CD8-positive, alpha-beta T cell (primary cell): ENCODE measurements at places on chromosomes 1 and 21. TPM values are rescaled to one million over a fixed set of nuclear protein-coding genes. Genes with fewer than 3 reads are reported as not detected.

DNA sequence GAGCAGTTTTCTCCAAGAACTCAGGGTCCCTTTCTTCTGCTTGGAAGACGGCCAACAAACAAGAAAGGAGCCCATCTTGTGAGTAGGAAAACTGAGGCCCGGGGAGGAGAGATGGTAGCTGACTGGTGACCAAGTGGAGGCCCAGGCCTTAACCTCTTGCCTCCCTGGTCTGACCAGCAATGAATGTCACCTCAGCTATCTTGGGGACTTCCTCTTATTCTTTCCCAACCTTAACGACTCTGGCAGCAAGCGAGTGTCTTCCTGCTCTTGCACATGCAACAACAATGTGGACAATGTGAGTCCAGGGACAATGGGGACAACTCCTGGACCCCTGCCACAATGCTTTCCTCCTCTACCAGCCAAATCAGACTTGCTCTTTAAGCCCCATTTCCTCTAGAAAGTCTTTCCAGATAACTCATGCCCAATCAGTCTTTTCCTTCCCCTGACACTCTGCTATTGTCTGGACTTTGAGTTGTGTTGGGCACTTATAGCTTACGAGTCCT, 12.6 kb downstream of the HSPG2 start:
- no peak for DNase-seq

Gene AVPR1B
- total RNA-seq, result not detected

- peak; percentile 21 for DNase-seq
These were observed 563 bp upstream of the NFIA start for GRCh38 chr1:61081686-61082310.

Gene RNASEL
- total RNA-seq, result 1.5 TPM

Gene NBPF12
- total RNA-seq, result 16.2 TPM

- no peak for DNase-seq
These were observed 171.4 kb downstream of the PRDM2 start for GRCh38 chr1:13871413-13871812.

- no peak for DNase-seq
These were observed 76.8 kb downstream of the PLXNA2 start for GRCh38 chr1:208167261-208167869.

DNA sequence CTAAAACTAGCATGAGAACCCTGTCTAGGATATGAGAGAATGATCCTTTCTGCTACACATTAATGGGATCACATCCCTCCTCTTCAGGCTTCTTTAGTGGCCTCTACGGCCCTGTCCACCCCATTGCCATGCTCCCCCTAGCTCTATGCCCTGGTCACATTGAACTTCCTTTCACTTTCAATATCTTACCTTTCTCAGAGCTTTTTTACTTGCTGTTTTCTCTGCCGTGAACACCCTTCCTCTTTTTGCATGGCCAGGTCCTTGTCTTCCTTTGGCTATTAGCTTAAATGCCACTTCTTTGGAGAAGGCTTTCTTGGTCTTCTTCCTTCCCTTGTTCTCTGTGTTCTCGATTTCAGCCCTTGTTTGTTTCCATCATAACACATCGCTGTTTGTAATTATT, 97.4 kb downstream of the GIPC2 start:
- peak; percentile 43 for DNase-seq

- DNase-seq, result no peak
These were observed 380.0 kb upstream of the ADGRL2 start for GRCh38 chr1:81420760-81421159.

DNA sequence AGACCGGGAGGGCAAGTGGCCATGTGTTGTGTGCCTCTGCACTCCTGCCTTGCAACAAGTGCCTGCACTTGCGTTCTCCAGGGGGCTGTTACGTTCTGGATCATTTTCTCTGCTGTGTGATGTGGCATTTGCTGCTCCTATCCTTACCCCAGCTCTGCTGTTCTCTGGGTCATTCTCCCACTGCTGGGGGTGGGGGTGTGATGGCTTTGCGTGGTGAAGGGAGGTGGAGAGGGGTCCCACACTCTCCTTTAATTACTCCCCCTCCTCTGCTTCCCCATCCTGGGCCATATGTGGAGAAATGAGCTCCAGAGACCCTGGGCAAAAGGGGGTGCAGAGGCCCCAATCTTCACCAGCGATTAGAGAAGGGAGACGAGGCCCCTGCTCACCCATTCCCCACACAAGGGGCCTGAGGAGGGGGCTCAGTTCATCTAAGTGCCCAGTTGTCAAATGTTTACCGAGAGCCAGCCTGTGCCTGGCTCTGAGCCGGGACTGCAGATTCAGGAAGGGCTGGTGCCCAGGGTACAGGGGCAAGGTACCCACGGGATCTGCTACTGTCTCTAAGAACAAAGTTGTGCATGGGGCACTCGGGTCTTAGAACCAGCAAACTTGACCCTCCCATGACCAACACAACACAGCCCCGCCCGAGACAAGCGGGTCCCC, 355.4 kb downstream of the PTPRU start:
- DNase-seq, result no peak

Gene PRKCZ
- 17.1 TPM for total RNA-seq

GRCh38 chr1:10838541-10838940, 42.1 kb upstream of the CASZ1 start:
- DNase-seq, result no peak

Gene ACTL8
- not detected for total RNA-seq

Gene S100A1
- total RNA-seq, result not detected

GRCh38 chr1:59763418-59763817, 51.3 kb upstream of the HOOK1 start:
- no peak for DNase-seq

DNA sequence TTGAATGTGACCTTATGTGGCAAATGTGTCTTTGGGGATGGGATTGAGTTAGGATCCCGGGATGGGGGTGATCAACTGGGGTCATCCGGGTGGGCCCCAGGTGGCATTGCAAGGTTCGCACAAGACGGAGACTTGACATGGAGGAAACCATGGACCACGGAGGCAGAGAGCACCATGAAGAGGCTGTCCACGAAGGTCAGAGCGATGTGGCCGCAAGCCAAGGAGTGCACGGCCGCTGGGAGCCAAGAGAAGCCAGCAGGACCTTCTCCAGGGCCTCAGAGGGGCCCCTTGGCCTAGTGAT, 22.3 kb upstream of the COL18A1 start:
- no peak for DNase-seq

Gene TGFBR3
- total RNA-seq, result 36.7 TPM

Gene CYYR1
- total RNA-seq, result not detected

DNA sequence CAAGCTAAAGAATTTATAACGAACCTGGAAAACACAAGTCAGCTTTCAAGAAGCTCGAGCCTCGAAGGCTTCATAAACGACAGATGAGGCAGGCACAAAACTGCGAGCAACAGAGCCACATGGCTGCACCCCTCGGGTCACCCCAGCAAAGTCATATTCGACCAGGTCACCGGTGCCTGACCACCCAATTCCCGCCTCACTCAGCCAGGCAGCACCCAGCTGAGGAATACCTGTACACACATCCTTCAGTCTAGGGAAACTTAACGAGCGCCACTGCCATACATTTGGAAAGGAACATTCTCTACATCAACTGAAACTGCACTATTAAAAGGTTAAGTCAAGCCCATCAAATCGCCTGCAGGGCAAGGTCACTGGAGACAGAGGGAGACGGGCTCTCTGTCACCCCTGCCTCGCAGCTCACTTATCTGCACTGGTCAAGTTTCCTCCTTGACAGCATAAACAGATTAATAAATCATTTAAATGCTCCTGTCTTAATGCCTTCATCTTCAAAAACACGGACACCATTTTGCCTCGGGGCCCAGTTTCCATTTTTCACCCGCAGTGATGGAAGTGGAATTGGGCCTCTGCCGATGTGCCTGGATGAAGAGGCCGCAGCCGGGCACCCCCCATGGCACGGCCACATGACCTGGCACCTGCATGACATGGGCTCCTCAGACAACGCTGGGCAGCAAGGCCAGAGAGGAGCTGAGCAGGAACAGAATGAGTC, 20.6 kb downstream of the NPHP4 start:
- DNase-seq, result no peak

DNA sequence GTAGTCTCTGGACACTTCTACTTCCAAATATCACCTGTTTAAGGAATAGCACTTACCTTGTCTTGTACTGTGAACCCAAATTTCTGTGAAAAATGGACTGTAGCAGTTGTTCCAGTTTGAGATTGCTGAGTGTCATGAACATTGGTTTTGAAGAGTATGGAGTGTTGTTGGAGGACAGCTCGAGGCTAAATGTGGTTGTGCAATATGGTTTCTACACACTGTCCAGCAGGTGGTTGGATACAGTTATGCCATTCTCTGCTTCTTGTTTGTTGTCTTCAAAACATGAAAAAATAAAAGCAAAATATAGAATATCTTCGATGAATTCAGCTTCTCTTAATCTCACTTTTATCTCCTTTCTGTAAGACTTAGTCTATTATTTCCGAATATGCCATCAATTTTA, 67.1 kb downstream of the DDR2 start:
- DNase-seq, result no peak

GRCh38 chr1:50378770-50379169, 44.5 kb downstream of the DMRTA2 start:
- no peak for DNase-seq

GRCh38 chr1:232684371-232685105, 54.6 kb upstream of the SIPA1L2 start:
- DNase-seq, result no peak

DNA sequence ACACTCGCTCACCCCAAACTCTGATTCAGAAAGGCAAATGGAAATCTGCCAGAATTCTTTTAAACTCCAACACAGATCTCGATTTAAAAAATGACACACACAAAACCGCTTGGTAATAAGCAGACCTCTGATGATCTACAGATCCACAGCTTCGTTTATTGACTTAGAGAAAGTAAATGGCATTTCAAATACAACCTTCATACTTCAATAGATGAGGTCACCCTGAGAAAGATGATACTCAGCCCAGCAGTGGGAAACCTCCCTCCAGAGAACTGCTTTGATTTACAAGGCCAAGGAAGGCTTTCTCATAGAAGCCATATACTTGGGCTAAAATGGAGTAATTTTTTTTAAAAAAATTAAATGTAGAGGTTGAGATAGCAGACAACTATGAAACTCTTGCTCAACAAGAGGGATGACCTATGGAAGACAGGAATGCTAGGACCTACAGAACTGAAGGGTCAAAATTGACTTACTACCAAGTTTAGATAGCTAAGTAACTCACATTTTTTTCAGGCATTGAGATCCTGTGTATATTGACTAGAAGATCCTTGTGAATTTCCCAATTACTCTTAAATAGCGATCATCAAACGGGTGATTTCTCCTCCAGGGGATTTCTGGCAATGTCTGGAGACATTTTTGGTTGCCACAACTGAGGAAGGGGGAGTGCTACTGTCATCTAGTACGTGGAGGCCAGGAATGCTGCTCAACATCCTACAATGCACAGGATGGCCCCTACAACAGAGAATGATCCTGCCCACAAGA, 143.9 kb downstream of the CLIC6 start:
- DNase-seq, result no peak

GRCh38 chr1:17287130-17287776, 20.7 kb upstream of the PADI4 start:
- no peak for DNase-seq

Gene KRTAP10-5
- not detected for total RNA-seq
